ENCODE measurements at places on chromosomes 5 and 9.

DNA sequence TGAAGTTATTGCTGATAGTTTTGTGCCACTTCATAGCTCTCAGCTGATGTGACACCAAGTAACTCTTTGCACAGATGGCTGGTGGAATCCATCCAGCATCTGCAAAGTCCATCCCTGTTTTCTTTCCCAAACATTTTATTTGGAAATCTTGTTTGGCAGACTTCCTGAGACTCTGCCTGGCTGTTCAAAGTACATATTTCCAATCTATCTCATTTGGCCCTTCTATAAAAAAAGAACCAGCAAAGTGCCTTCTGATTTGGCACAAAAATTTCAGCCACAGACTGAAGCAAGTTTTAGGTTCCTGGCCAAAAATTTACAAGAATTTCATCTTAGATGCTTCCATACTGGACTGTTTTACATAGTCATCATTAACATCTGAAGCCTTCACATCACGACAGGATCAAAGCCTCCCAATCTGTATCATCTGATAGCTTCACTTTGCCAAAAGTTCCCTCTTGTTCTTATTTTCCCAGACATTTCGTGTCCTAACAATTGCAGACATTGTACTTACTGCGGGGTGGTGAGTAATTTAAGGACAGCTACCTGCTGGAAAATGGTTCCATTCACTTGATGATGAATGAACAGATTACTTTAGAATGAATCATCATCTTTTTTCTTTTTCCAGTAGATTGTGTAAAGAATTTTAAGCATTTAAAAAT, 377.3 kb downstream of the KIAA0825 start:
- no peak for DNase-seq

GRCh38 chr5:113660706-113661250, 147.3 kb downstream of the YTHDC2 start:
- DNase-seq: no peak

DNA sequence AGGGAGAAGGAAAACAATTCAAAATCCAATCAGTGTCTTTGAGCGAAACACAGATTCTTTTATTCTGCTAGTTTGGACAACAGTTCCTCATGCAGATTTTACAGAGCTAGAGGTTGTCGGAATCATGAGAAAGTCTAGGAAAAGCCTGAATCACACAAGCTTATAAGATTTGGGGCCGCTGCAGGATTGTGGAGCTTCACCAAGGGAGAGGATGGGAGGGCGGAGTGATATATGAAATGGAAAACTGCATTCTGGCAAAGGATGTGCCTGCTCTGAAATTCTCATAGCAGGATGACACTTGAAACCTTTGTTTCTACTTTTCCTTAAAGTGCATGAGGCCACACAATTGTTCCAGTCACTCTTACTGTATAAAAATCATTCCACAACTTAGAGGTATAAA, 134.3 kb downstream of the OR2K2 start:
- no peak for DNase-seq

GRCh38 chr9:477193-477592, 262.5 kb downstream of the DOCK8 start:
- no peak for DNase-seq

DNA sequence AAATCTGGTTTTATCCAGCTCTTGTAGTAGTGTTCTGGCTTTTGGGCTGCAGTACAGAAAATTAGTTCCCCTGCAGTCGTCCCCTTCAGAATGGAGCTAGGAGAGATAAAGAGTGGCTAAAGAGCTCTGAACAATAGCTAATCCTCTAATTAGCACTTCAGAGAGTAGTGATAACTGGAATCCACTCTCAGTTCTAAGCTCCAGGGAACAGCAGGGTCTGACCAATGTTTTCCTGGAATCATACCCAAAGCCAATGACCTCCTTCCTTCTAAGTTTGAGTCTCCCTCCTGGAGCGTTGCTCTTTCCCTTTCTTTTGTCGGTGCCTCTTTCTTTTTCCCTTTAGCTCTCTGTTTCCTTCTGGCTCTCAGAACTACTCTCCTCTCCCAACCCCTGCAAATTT, 47.4 kb downstream of the MFAP3 start:
- DNase-seq: no peak

- DNase-seq: no peak
Measured at GRCh38 chr5:77368367-77368766, 123.7 kb downstream of the WDR41 start.

GRCh38 chr5:142904416-142904815, 134.2 kb downstream of the ARHGAP26 start:
- DNase-seq: no peak

DNA sequence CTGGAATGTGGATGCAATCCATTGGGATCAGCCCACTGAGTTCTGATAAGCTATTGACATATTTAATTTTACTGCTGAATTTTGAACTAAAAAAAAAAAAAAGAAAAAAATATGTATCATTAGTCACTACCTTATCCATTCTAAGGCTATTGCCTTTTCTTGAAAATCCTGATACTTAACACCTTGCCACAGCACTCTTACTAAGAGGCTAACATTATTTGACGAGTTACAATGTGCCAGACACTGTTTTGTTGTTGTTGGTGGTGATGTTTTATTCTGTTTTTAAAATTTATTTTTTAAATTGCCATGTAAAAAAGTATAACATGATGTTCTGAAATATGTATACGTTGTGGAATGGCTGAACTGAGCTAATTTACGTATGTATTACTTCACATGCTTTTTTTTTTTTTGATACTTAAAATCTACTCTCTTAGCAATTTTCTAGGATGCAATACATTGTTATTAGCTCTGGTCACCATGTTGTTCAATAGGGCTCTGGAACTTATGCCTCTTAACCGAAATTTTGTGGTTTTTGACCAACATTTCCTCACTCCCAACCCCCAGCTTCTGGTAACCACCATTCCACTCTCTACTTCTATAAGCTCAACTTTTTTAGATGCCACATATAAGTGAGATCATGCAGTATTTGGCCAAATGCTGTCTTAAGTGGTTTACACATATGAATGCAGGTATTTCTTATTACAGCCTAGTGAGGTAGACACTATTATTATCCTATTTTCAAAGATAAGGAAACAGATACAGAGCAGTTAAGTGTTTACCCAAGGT, 134.8 kb upstream of the PCA3 start:
- no peak for DNase-seq

- DNase-seq: no peak
Measured at GRCh38 chr5:141398608-141399007, 861 bp downstream of the PCDHGB5 start.

Data from stimulated activated CD4-positive, alpha-beta T cell treated with anti-CD3 and anti-CD28 coated beads, Interleukin-1b, Interleukin-23, amount 100 ng/mL, for 4 hours (primary cell).